ENCODE measurements at places on chromosomes 16 and 17.

- DNase-seq = no peak
Observed at GRCh38 chr17:40490289-40490853, 11.1 kb downstream of the TNS4 start.

GRCh38 chr17:74433421-74434121, 1.7 kb downstream of the GPRC5C start:
- DNase-seq = no peak

DNA sequence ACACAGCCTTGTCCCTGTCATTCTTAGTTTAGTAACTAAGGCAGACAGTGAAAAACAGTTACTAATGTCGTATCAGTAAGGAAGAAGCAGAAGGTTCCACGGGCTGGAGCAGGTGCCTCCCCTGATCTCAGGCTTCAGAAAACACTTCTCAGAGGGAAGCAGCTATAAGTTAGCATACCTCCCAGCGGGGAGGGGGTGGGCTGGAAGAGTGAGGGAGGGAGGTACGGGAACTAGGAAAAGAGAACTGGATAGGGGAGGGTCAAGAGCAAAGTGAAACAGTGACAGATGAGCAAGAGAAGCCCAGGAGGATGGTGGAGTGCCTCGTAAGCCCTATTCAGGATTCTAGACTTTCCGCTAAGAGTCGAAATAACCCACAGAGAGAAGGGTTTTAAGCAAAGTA, 186.3 kb upstream of the XYLT1 start:
- no peak for DNase-seq

DNA sequence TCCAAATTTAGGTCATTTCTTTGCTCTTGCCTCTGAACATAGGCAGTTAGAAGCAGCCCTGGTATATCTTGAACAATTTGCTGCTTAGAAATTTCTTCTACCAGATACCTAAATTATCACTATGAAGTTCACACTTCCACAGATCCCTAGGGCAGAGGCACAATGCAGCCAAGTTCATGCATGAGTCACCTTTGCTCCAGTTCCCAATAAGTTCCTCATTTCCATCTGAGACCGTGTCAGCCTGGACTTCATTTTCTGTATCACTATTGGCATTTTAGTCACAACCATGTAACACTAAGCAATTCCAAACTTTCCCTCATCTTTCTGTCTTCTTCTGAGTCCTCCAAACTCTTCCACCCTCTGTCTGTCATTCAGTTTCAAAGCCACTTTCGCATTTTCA, 45.0 kb downstream of the KCNJ16 start:
- DNase-seq = no peak

GRCh38 chr16:47519546-47519945, 58.4 kb downstream of the PHKB start:
- no peak for DNase-seq

DNA sequence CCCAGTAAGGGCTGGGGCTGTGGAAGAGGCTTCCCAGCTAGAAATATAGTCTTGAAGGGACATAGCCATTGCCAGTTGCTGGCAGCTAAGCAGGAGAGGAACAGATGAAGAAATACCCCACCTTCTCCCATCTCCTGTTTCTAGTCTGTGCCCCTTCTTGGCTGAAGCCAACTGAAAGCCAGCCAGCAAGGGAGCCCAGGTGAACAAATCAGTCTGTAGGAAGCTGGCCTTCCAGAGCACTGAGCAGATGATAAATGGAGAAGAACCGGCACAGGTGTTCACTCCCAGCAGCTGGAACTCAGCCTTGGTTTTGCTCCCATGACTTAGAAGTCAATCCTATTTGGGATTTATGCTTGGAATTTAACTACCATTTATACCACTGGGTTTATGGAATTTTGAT, 69.2 kb upstream of the DHX40 start:
- no peak for DNase-seq

DNA sequence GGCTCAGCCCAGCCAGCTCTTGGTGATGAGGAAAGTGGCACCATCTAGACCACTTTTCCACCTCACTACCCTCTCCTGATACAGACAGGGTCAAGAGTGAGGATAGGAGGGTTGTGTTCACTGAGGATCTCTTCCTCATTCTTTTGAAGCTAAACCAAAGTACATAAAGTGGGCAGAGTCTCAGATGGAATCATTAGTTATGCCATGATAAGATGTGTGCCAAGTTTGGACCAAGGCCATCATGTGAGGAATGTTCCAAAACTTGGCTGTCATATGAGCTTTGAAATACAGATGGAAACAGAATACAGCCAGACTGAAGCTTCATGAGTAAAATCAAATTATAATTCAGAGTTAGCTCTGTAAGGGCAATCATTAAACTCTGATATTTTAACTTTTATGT, 37.2 kb downstream of the ACSM1 start:
- no peak for DNase-seq

DNA sequence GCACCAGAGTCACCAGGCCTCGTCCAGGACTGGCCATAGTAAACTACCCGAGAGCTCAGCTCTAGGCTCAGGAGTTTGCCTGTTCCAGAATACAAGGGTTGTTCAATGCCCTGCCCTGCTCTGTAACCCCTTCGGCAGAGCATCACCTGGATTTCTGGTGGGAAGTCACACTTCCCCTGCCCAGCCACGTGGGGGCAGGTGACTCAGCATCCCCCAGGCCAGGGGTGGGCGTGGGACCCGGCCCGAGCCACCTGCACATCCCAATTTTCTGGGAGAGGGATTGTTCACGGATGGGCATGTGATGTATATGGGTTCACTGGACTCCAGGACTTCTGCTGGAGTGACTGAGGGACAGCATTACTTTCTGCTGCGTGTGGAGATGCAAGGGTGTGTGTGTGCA, 25.8 kb downstream of the COX4I1 start:
- no peak for DNase-seq

DNA sequence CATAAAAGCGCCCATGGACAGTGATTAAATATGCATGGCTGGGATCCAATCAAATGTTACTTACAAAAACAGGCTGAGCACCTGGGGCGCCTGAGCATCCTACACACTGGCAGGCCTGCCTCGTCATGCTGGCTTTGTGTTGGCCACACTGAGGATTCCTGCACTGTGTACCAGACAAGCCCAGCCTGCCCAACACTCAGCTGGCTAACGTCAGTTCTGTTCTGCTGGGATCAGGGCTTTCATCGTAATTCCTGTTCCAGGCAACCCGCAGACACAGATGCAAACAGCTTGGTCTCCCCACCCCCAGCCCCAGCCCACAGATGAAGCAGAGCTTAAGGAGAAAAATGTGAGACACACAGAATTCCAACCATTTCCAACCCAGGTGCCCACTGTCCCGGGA, 30.7 kb downstream of the PIMREG start:
- no peak for DNase-seq

DNA sequence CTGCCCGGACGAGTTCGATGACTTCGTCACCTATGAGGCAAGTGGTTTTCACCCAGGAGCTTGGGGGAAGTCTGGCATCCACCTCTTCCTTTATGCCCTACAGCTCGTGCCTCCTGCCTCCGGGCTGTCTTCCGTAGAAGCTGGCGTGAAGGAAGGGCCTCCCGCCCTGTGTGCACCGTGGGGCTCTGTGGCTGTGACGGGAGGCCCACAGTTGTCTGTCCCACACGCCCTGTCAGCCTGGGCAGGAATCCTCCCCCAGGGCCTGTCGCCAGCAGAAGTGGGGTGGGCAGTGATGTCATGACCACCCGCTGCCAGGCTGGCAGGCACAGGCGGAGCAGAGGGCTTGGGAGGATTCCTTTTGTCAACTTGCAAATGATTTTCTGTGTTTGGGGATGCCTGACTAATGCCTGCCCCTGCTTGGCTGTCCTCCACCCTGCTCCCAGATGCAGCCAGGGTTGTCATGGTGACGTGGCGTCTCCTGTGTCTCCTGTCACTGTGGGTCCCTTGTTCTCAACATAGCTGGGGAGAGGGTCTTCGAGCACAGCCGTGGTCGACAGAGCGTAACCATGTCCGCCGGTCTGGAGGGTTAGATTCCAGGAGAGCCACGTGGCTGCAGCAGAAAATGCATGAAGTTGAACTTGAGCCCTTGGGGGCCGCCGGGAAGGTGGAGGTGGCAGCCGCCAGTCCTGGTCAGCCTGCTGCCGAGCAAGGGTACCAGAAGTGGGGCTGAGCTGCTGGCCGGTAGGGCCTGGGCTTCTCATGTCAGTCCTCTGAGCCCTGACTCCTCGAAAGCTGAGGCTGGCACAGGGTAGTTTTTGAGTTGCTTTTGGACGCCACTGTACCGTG, 46.1 kb downstream of the RAB11FIP3 start:
- peak; percentile 53 for DNase-seq

DNA sequence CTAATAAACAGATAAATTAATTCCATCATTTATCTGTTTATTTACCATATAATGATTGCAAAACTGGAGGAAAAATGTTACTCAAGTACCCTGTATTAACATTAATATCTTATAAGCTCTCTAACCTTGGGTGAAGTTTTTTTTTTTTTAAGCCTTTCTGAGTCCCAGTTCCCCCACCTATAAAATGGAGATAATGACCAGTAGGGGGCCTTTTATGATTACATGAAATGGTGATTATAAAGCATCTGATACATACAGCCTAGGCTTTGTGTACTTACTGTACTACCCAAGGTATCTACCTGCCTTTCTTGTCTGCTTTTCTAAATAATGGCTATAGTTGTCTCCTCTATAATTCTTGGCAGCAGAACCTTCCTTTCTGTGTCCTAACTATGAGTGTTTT, 22.6 kb downstream of the LRRC36 start:
- no peak for DNase-seq

DNA sequence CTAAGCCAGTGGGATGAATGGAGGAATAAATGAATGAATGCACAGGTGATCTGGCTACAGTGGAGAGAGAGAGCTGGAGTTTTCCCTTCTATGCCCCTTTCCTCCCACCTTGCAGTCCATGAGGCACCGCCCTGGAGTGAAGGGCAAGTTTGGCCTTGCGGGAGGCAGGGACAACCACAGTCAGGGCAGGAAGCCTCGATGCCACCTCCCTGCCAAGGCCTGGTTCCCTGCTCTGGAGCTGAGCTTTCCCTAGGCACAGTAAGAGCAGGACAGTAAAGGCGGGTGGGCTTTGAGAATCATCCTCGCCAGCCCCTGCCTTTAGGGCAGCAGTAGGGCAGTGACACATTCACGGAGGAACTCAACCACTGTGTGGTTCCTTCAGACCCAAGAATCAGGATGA, 72.6 kb downstream of the RBFOX3 start:
- no peak for DNase-seq

DNA sequence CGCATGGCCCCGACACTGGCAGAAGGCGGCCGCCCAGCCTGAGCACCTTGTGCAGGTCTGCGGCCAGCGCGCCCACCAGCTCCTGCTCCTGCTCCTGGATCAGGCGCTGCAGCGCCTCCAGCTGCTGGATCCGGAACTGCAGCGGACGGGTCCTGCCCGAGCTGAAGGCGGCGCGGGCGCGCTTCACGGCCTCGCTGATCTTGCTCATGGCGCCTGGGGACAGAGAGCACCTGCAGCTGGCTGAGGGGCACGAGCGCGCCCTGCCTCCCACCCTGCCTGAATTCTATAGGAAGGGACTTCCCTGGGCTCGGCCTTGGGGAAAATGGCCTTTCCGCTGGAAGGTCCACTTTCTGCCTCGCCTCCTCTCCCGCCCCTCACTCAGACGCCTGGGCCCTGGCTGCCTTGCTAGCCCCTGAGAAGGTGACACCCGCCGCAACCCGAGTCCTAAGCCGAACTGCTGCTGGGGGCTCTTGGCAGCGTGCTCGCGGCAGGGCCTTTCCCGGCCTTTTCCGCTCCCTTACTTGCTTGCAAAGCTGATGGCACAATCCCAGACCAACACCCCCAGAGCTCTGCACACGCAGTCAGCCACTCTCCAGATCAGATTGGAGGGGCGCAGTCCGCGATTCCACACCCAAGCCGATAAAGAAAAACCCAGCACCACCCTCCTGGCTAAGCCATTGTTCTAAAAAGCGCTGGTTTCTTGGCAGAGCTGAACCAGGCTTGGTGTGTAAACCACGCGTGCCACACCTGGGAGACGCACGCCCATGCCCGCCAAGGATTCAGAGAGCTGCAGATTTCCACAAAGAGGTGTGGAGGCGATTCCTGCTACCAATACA, 3.0 kb downstream of the ALDH3A1 start:
- peak; percentile 99 for DNase-seq

DNA sequence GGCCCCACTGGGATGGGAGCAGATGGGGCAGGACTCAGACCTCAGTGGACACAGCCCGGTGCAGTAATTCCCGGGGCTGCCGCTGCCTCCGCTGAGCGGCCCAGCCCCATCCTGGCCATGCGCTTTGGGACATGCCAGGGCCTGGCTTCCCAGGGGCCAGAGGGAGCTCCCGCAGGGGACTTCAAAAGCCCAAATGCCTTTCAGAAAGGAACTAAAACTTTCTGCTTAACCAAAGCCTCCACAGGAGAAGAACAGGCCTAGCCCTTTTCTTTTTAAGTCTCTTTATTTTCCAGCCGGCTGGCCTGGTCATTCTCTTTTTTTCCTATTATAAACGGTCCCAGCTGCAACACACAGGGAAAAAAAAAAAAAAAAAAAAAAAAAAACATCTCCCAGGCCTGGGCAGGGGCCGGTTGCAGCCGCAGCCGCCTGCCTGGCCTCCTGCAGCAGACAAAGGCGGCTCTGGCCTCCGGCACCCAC, 10.7 kb upstream of the ZNF423 start:
- peak; percentile 45 for DNase-seq

- DNase-seq = no peak
Observed at GRCh38 chr17:49217651-49218413, 7.3 kb downstream of the ABI3 start.

- DNase-seq = peak; percentile 45
Observed at GRCh38 chr17:70168044-70168976, 1.0 kb upstream of the KCNJ2 start.

DNA sequence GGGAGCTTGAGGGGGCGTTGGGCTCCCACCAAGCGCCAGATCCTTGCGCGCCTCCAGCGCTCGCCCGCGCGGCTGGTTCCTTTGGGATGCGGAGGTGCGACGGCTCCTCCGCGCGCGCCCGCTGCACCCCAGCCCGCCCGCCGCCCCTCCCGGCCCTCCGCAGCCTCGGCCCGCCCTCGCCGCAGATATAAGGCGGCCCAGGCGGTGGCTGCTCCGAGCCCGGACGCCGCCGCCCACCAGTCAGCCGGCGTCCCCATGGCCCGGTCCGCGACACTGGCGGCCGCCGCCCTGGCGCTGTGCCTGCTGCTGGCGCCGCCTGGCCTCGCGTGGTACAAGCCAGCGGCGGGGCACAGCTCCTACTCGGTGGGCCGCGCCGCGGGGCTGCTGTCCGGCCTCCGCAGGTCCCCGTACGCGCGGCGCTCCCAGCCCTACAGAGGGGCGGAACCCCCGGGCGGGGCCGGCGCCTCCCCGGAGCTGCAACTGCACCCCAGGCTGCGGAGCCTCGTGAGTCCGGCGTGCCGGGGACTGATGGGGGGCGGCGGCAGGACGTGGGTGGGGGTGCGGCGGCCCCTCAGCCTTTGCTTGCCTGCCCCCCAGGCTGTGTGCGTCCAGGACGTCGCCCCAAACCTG, at the start of gene NPB:
NPB (plus strand) TSS at position 216 of the 630 bp plus-strand sequence; CDS start at position 256, 40 bp downstream.
- no peak for DNase-seq

- no peak for DNase-seq
Observed at GRCh38 chr16:81774348-81774747, 4.7 kb upstream of the PLCG2 start.
